ENCODE measurements at places on chromosomes 11 and 22. TPM values are rescaled to one million over a fixed set of nuclear protein-coding genes. Genes with fewer than 3 reads are reported as not detected.

The LARGE2 gene
- polyA plus RNA-seq: 11.4 TPM

The OR5P2 gene
- 0.18 TPM for polyA plus RNA-seq

The MS4A6E gene
- not detected for polyA plus RNA-seq

The AMOTL1 gene
- 51.1 TPM for polyA plus RNA-seq

The PKP3 gene
- 10.2 TPM for polyA plus RNA-seq

The FZD4 gene
- 21.0 TPM for polyA plus RNA-seq

The PLEKHB1 gene
- polyA plus RNA-seq: 36.8 TPM

The MS4A6A gene
- 23.5 TPM for polyA plus RNA-seq

The PYGM gene
- 2.7 TPM for polyA plus RNA-seq

The SVIP gene
- 23.2 TPM for polyA plus RNA-seq

The NXPE2 gene
- polyA plus RNA-seq: 0.22 TPM

The PVALB gene
- not detected for polyA plus RNA-seq

The SLC22A6 gene
- not detected for polyA plus RNA-seq

The RCOR2 gene
- 8.9 TPM for polyA plus RNA-seq

The CD6 gene
- polyA plus RNA-seq: 1.5 TPM

The AGBL2 gene
- polyA plus RNA-seq: 9.6 TPM

The C11orf86 gene
- not detected for polyA plus RNA-seq

The CLCF1 gene
- 14.7 TPM for polyA plus RNA-seq

The RASGRP2 gene
- polyA plus RNA-seq: 9.9 TPM

The TYMP gene
- polyA plus RNA-seq: 1.9 TPM

The SHISAL1 gene
- 0.98 TPM for polyA plus RNA-seq

The DEUP1 gene
- polyA plus RNA-seq: 1.7 TPM

The LRRC32 gene
- 31.6 TPM for polyA plus RNA-seq

The CHST1 gene
- 5.0 TPM for polyA plus RNA-seq

The PPP1R14B gene
- polyA plus RNA-seq: 68.3 TPM

The GAB4 gene
- polyA plus RNA-seq: not detected

The ASPHD2 gene
- polyA plus RNA-seq: 0.40 TPM

The C11orf42 gene
- 1.6 TPM for polyA plus RNA-seq

The OR52E8 gene
- polyA plus RNA-seq: not detected

The CCDC188 gene
- polyA plus RNA-seq: 1.4 TPM

The C11orf16 gene
- polyA plus RNA-seq: 6.9 TPM

The OR56A1 gene
- not detected for polyA plus RNA-seq

The OR10A2 gene
- not detected for polyA plus RNA-seq

The CARS1 gene
- 31.2 TPM for polyA plus RNA-seq

The TCN1 gene
- 0.10 TPM for polyA plus RNA-seq

The OR6Q1 gene
- not detected for polyA plus RNA-seq

The CD3E gene
- polyA plus RNA-seq: 1.9 TPM

The SRSF8 gene
- 45.2 TPM for polyA plus RNA-seq

The TXNRD2 gene
- 21.5 TPM for polyA plus RNA-seq

The ACR gene
- 0.54 TPM for polyA plus RNA-seq

The APOBEC3H gene
- polyA plus RNA-seq: not detected

The B3GAT1 gene
- polyA plus RNA-seq: 0.45 TPM

The OR52I1 gene
- polyA plus RNA-seq: 0.06 TPM

The OR10V1 gene
- not detected for polyA plus RNA-seq

The CCDC116 gene
- polyA plus RNA-seq: 0.90 TPM

The MPEG1 gene
- 12.0 TPM for polyA plus RNA-seq

The PNPLA3 gene
- polyA plus RNA-seq: 0.77 TPM

The KRTAP5-9 gene
- polyA plus RNA-seq: 0.26 TPM

The ARFGAP3 gene
- 48.3 TPM for polyA plus RNA-seq

The ALG12 gene
- 17.9 TPM for polyA plus RNA-seq
